ENCODE measurements at places on chromosomes 4 and X.

GRCh38 chrX:83771664-83772063 lies 89.3 kb upstream of the CYLC1 start:
- DNase-seq = no peak
- no peak overlapping the region for H3K4me3 ChIP-seq
- no peaks in the 10 kb centered on the region for H3K4me1 ChIP-seq
- H3K27ac ChIP-seq = no peak overlapping the region

GRCh38 chr4:168713253-168713652 lies 216.4 kb downstream of the PALLD start:
- DNase-seq = no peak
- no peak overlapping the region for H3K4me3 ChIP-seq
- peaks cover 37% of the 10 kb centered on the region for H3K4me1 ChIP-seq

GRCh38 chrX:100650841-100651240 lies 6.8 kb downstream of the SRPX2 start:
- peaks cover 16% of the 10 kb centered on the region for H3K4me1 ChIP-seq
- no peak for DNase-seq
- no peaks in the 10 kb centered on the region for H3K27me3 ChIP-seq
- H3K36me3 ChIP-seq = no peaks in the 10 kb centered on the region
- H3K27ac ChIP-seq = peak overlapping the region; percentile 83

DNA sequence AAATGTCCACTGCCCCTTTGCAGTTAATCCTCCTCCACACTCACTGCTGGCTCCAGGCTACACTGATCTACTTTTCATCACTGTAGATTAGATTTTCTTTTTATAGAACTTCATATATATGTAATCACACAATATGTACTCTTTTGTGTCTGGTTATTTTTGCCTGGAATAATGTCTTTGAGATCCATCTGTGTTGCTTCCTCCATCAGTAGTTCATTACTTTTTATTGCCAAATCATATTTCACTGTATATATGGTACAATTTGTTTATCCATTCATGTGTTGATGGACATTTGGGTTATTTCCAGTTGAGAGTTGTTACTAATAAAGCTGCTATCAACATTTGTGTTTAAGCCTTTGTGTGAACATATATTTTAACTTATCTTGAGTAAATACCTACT lies 126.4 kb upstream of the SMIM10 start:
- H3K4me3 ChIP-seq = no peak overlapping the region
- H3K27me3 ChIP-seq = no peaks in the 10 kb centered on the region
- H3K36me3 ChIP-seq = no peaks in the 10 kb centered on the region

DNA sequence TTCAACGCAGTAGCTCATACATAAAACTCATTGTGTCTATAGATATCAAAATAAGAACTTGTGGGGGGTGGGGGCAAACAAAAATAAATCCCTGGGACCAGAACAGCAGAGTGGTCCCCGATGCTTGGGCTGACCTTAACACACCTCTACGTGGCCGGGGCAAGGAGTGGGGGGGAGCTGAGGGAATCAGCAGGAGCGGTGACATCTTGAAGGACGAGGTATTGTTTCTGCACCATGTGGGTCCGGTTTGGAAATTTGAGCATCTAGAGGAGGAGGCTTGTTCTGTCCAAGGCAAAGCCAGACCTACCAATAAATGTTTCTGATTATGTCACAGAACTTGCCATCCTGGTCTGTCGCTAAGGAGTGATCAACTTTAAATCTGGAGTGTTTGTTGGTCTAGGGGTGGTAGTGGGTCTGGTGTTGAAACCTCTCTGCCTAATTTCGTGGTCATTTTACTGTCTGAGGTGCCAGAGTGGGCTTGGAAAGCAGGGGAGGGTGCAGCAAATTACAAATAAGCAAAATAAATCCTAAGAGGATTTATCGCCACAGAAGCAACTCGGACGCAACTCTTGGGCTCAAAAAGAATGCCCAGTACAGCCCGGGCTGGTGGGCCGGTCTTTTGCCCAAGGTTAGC lies 774 bp upstream of the RAPGEF2 start:
- H3K36me3 ChIP-seq = no peaks in the 10 kb centered on the region
- no peak for DNase-seq
- H3K27me3 ChIP-seq = no peaks in the 10 kb centered on the region
- H3K4me1 ChIP-seq = peaks cover 33% of the 10 kb centered on the region

DNA sequence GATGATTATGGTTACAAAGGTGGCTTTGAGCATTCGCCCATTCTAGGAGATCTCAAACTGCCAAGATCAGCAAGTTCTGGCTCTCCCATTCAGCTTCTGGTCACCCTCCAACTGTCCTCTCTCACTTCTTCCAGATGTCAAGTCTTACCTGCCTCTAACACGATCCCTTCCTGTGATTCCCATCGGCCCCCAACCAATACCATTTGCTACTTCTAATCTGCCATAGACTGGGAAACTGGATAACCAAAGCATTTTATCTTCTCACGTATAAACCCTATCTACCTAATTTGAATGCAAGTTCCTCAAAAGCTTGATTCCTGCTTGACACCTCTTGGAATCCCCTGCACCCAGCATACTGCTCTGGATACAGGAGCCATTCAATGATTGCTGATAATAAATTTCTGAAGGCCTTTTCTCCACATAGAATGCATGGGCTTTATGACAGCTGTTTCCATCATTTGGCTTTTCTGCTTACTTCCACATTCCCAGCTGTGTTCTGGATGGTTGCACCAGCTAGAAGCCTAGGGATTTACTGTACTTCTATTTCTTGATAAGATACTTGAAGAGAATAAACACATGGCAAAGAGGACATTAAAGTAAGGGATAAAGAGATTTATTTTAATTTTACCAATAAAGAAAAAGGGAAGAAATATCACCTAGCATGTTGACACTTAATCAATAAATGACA lies 9.6 kb downstream of the GPC4 start:
- no peak overlapping the region for H3K4me3 ChIP-seq
- no peak overlapping the region for H3K27ac ChIP-seq
- no peak for DNase-seq
- H3K27me3 ChIP-seq = no peaks in the 10 kb centered on the region
- no peaks in the 10 kb centered on the region for H3K36me3 ChIP-seq

DNA sequence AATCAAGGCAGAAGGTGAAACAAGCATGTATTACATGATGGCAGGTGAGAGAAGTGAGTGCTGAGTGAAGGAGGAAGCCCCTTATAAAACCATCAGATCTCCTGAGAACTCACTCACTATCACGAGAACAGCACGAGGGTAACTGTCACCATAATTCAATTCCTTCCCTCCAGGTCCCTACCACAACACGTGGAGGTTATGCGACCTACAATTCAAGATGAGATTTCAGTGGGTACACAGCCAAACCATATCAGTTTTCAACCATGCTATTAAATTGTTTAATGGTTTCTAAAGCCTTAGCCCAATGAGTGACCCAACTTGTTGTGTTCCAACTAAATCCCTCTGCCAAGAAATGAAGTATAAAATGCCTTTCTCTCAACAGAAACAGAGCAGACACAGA lies 519.8 kb downstream of the GBA3 start:
- H3K36me3 ChIP-seq = no peaks in the 10 kb centered on the region
- H3K27ac ChIP-seq = no peak overlapping the region
- no peak for DNase-seq

GRCh38 chr4:11426731-11427120 lies 2.0 kb downstream of the HS3ST1 start:
- no peak overlapping the region for H3K27ac ChIP-seq
- H3K4me1 ChIP-seq = peaks cover 30% of the 10 kb centered on the region
- H3K36me3 ChIP-seq = no peaks in the 10 kb centered on the region
- DNase-seq = no peak

DNA sequence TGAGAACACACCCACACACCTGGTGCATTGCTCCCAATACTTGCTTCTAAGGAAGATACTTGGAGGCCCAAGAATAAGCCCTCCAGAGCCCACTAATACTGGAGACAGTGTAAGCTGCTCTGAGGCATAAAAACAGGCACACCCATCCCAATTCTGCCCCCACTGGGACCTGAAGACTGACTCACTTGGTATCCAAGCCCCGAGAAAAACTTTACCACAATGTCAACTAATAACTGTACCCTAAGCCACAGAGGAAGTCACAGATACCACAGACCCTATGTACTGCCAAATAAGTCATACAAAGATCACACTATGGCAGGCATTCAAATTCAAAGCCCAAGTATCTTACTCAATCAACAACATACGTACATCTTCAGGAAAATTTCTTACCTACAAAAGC lies 398.2 kb upstream of the SPANXN1 start:
- H3K36me3 ChIP-seq = no peaks in the 10 kb centered on the region
- no peak for DNase-seq
- H3K27ac ChIP-seq = no peak overlapping the region
- H3K4me3 ChIP-seq = no peak overlapping the region
- H3K4me1 ChIP-seq = no peaks in the 10 kb centered on the region

DNA sequence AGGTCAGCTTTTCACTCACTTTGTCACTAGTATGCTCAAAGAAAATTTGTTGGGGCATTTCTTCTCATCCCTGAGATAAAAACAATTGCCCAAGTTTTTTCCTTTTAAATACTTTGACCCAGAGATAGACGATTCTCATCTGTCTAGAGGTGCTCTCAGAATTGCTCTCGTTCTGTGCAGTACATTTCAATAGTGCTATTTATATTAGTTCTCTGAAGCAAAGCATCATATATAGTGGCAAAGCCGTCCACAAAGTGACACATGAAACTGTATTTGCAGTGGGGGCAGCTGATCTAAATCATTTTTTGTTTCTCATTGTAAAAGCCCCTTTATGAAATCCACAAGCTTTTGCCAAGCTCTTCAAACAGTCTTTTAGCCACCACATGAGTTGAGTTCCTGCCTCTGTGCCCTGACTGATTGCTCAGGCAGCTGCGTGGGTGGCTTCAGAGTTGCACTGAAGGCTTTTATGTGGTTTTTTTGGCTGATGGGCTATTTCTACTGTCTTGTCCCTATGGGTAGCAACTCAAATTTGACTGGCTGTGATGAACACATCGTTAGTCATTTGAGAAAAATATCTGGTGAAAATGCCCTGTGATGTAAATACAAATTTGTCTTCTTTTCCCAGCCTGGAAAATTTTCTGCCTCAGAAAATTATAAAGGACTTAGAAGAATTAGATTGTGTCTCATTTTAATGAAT lies 119.1 kb upstream of the OTUD4 start:
- DNase-seq = no peak
- H3K4me3 ChIP-seq = no peak overlapping the region
- no peaks in the 10 kb centered on the region for H3K36me3 ChIP-seq
- no peaks in the 10 kb centered on the region for H3K27me3 ChIP-seq

DNA sequence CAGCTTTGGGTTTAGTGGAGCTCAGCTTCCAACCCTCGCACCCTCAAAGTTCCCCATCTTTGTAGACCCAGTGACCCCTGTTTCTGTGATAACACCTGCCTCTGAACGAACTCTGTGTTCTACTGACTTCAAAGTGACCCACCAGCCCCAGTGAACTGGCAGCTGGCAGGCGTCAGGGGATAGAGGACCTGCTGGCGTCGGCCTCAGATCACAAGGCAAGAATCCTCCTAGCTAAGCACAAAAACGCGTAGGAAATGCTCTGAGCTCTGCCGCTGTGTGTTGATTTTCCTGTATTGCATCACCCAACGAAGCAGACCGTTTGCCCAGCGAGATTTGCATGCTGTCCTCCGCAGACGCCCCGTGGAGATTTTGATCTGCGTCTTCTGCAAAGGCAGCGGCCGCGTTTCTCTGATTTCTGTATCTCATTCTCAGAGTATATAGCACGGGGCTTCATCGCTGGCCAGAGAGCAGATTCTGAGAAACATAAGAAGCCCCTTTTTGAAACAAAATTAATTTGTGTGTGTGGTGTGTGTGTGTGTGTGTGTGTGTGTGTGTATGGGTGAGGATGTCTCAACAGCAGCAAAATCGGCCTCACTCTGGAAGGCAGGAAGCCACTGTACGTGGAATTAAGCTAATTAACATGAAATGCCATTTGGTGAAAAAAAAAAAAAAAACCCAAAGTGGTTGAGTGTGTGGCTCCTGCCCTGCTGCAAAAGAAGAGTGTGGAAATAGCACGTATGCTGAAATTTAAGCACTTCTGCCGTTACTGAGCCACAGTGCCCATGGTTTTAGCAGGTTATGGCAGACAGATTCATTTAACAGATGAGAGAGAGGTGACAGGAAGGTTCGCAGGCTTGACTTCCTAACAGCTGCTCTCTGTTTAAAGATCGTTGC lies 29.2 kb upstream of the ASMTL start:
- H3K27me3 ChIP-seq = no peaks in the 10 kb centered on the region
- H3K27ac ChIP-seq = peak overlapping the region; percentile 38
- DNase-seq = peak; percentile 81
- no peaks in the 10 kb centered on the region for H3K36me3 ChIP-seq
- no peak overlapping the region for H3K4me3 ChIP-seq
- H3K4me1 ChIP-seq = peaks cover 11% of the 10 kb centered on the region

DNA sequence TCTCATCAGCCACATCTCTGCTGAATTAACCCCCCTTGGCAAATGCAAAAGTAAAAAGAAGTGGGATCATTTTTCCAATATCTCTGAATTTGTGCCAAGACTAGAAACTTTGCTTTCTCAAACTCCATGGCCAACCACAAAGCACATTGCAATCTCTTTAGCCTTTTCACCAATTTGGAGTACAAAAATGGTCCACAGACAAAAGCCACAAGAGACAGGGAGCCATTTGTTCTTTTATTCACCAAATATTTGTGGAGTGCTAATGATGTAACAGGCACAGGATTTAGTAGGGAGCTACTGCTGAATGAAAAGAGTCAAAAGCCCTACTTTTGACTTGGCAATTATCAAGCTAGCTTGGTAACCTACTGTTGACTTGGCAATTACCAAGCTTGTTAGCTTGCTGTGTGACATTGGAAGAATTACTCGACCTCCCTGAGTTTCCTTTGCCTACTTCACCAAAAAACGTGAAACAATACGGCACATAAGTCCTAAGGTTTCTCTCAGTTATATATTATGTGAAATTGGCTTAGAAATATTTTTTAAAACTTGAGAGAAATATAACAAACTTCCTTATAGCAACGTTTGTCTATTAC lies 97.1 kb upstream of the KLF3 start:
- no peak for DNase-seq
- H3K27me3 ChIP-seq = no peaks in the 10 kb centered on the region
- H3K36me3 ChIP-seq = no peaks in the 10 kb centered on the region
- H3K4me1 ChIP-seq = peaks cover 42% of the 10 kb centered on the region

DNA sequence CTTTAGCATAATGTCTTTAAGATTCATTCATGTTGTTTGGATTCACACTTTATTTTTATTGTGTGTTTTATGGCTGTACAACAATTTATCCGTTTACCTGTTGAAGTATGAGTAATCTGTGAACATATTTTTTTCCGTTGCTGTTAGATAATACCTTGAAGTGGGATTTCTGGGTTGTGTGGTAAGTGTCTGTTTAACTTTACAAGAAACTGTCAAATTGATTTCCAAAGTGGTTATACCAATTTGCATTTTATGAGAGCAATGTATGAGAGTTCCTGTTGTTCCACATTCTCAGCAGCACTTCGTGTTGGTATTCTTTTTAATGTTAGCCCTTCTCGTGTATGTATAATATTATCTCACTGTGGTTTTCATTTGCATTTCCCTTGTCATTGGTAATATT lies 53.6 kb downstream of the USP53 start:
- no peak overlapping the region for H3K27ac ChIP-seq
- no peaks in the 10 kb centered on the region for H3K27me3 ChIP-seq
- H3K4me1 ChIP-seq = peaks cover 2% of the 10 kb centered on the region
- H3K36me3 ChIP-seq = peaks cover 44% of the 10 kb centered on the region

- no peaks in the 10 kb centered on the region for H3K27me3 ChIP-seq
- H3K36me3 ChIP-seq = peaks cover 5% of the 10 kb centered on the region
- H3K4me1 ChIP-seq = no peaks in the 10 kb centered on the region
- H3K27ac ChIP-seq = no peak overlapping the region
Observed at GRCh38 chr4:125483278-125483677, 168.5 kb downstream of the FAT4 start.

Measured in suprapubic skin (tissue), 4 donors.